ENCODE measurements at places on chromosomes 3 and 15.

DNA sequence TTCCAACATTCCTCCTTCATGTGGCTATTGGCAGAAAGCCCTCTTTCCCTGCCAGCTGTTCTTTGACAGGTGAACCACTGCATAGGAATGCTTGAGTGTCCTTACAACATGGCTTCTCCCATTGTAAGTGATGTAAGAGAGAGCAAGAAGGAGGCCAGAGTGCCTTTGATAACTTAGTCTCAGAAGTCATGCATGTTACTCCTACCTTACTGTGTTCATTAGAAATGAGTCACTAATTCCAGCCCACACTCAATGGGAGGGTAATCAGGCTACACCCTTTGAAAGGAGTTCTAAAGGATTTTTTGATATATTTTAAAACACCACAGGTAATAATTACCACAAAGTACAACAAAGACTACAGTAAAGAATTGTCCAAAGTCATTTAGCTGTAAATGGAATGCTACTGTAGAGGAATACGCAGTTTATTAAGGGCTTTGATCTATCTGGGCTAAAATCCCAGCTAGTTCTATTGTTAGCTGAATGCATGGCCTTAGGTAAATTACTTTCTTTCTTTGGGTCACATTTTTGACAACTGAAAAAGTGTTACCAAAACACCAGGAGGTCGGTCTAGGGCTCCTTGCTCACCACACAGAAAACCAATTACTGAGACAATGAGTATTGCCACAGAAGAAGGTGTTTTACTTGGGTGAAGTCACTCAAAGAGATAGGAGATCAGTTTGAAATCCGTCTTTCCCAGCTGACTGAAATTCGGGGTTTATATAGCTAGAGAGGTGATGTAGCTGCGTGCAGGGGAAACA is 154.9 kb downstream of the GRM7 start:
- no peak for DNase-seq

GRCh38 chr15:83613714-83614113 is 40.2 kb upstream of the ADAMTSL3 start:
- no peak for DNase-seq

DNA sequence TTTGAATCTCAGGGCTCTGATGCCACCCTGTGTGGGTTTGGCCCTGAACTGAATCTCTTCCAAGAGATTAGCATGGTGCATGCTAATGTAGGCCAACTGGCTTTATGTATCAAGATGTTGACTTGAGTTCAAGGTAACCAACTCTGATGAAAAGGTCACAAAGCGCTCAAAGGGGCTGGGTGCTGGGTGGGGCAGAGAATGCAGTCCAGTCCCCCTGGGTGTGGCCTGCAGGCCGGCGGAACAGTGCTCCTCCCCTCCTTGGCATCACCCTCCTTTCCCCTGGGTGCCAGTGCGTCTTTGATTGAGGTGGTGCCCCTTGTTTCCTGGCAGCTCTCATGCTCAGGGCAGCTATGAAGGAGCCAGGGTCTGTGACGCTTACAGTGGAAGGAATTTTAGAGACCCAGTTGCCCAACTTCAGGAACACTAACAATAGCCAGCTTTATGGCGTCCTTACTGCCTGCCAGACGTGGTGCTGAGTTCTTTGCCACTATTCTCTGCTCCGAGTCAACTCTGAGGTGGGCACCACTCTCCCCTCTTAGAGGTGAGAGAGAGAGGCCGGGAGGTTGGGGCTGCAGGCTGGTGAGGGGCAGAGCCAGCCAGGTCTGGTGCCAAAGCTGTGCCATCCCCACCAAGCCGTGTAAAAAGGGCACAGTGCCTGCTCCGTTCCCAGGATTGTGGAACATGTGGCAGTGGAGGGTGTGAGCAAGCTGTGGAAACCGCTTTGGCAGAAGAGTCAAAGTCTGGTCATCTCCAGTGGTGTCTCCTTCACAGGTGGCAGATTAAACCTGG is 9.8 kb downstream of the SYNM start:
- no peak for DNase-seq

DNA sequence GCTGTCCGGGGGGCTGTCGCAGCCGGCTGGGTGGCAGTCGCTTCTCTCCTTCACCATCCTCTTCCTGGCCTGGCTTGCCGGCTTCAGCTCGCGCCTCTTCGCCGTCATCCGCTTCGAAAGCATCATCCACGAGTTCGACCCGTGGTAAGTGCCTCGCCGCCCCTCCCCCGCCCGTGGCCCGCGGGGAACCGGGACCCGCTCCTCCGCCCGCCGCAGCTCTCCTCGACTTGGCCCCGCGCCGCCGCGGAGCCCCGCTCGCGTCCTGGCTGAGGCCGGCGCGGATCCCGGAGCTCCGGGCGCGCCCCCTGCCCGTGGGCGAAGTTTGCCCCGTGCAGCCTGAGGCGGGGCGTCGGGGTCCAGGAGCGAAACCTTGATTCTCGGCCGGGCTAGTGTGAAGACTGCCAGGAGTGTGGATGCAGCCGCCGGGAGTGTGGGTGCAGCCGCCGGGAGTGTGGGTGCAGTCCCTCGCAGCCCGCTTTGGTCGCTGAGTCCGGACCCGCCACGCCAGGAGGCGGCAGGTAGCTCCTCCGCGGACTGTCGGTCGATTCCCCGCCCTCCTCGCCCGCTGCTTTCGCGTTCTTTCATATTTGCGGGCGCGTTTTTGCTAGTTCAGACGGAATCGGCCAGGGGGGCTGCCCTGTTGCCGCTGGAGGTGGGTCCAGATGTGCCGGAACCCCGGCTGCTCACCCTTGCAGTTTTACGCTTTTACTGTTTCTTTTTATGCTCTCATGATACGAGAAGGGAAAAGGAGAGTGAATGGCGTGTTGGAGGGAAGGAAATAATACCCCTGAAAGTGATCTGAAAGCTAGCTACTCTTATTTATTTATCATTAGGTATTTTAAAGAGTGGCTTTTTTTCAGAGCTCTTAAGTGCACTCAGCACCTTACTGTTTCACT is 692 bp downstream of the STT3B start:
- DNase-seq, result peak; percentile 22

DNA sequence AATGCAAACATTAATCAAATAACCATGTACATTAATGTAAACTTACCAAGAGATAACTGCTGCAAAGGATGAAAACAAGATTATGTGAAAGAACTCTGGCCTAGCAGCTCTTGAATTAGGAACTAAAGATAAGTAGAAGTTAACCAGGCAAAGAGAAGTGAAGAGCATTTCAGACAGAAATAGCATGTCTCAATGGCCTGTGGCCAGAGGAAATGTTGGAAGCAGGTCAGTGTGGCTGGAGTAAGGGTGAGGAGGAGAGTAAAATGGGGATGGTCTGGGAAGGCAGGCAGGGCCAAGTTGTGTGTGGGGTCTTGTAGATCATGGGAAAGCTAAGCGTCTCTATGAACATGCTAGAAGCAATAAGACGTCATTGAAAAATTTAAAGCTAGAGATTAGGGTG is 192.4 kb downstream of the CADPS start:
- no peak for DNase-seq

DNA sequence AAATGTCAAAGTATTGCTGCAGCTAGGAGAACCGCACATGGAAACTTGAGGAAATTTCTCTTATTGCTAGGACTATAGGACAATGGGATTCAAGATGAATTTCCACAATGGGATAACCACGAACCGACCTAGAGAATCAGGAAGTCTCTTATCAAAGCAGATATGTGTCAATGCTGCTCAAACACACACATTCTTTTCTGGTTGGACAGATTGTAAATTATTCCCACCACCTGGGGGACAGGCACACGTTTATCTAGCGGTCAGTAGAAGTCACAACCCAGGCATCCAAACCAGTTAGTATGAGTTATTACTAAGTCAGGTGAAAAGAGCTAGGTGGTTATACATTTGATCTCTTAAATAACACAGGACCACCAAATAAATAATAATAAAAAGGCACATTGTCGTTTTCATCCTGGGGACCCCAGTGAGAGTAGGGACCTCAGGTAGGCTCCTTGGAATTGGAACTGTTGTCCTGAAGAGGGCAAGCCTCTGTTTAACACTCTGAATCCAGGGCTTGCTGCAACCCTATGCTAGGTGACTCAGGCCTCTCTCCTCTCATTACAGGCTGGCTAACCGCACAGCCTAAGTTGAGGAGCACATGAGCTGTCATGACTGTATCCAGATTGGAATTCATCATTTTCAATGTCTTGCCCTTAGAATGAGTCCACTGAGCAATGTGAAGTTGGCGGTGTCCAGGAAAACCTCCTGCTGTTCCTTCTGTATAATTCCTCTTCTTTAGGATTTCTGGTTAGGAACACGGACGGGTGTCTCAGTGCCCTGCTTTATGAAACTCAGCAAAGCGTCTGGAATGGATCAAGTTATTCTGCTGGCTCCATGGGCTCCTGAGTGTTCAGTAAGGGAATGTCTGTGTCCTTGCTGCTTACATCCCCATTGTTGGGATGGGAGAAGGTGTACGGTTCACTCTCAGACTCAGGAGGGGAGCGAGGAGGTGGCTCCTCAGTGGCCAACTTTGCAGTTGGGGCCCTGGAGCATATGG is 59.0 kb downstream of the CLEC3B start:
- no peak for DNase-seq

DNA sequence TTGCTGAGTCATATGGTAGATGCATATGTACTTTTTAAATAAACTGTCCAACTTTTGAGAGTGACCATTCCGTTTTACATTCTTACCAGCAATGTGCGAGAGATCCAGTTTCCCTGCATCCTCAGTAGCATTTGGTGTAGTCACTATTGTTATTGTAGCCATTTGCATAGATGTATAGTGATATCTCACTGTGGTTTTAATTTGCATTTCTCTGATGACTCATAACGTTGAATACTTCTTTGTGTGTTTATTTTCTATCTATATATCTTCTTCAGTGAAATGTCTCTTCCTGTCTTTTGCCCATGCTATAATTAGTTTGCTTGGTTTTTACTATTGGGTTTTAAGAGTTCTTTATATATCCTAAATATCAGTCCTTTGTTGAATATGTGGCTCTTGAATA is 255.7 kb upstream of the GRM7 start:
- no peak for DNase-seq

DNA sequence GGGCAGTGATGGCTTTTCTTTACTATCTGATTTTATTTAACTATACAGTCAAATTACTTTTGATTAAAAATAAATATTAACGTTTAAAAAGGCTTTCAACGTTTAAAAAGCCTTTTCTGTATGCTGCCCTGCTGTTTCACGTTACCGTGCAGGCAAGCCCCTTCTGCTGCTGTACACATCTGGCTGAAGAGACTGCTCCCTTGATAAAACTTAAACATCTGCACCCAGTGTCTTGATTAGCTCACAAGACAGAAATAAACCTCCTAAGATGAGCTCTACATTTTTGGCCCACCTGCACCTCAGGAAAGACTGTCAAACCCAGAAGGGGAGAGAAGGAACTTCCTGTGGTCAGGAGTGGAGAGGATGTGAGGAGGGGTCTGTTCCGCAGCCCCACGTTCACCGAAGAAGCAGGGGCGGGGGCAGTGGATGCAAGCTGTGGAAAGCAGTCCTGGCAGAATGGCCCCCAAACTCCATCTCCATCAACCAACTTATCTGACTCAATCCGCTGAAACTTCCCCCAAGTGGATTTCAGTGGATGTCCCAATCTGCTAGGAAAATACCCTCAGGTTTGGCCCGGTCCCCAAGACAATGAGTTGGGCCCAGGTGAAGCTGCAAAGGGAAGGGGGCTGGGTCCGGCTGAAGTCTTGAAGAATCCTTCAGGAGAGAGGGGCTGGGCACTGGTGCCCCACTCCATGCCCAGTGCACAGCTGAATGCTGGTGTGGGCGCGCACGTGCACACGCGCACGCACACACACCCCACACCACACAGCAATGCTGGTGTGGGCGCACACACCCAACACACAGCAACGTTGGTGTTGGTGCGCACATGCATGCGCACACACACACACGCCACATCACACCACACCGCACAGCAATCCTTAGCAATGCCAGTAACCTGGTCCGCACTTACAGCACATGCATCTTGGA is 88.6 kb downstream of the LRIG1 start:
- DNase-seq, result no peak

DNA sequence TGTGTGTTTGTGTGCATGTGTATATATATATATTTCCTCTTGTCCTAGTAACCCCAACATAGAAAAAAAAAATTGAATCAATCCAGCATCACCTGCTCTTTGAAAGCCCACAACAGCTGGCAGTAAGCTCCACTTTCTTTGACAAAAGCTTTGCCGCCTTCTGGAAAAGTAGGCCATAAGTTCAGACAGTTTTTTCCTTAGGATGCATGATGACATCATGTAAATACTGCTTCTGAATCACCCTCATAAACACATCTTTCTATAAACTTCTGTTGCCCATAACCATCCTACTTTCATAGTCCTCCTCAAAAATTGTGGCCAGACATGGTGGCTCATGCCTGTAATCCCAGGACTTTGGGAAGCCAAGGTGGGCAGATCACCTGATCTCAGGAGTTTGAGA is 67.4 kb downstream of the CSNK1G1 start:
- no peak for DNase-seq

DNA sequence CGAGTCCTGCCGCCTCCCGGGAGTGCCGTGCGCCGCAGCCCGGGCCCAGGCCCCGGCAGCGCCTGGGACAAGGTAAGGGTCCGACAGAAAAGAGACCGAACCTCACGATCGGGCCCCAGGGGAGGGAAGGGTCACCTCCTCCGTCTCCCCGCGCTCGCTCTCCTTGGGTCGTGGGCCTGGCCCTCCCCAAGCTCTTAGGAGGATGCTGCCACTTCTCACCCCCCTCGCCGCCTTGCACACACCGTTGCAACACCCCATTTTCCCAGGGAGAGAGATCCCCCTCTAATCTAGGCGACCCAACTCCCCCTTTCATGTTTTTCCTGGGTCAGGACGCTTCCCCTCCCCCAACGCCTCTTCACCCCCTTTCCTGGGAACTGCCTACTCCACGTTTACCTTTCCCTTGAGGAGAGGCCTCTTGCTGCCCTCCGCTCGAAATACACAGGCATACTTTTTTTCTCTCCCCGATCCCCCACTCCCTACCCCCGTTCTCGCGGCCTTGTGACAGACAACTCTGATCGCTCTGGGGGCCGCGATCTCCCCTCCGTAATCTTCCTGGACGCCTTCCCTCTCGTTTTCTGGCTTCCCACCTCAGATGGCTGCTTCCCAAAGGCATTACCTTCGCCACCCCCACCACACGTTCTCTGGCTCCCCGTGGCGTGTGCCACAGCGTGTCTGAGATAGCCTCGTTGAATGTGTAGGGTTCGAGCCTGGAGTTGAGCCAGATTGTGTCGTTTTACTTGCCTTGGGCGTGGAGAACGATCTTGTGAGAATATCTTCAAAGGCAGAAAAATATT is 688 bp downstream of the SETD5 start:
- DNase-seq, result peak; percentile 64

- no peak for DNase-seq
These were observed 83.8 kb downstream of the PRICKLE2 start for GRCh38 chr3:64141476-64141875.

- no peak for DNase-seq
These were observed 43.0 kb downstream of the NEK10 start for GRCh38 chr3:27326202-27326601.

DNA sequence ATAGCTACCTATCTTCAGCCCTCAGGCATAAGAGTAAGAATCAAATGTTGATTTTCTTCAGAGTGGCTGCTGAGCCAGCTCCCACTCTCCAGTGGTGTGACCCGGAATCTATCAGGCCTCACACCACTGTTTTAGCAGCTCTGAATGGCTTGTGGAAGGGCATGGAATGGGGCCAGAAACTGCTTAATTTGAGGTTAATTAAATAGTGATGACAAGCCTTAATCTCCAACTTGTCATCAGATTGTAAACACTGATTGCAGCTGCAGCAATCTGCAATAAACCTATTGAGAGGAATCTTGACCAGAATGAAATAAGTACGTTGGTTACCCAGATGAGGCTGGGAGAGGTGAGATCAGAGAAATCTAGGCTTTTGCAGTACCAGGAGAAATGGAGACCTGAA is 317.4 kb downstream of the FHIT start:
- DNase-seq, result no peak

All from Kasumi-1 (cell line).